ENCODE measurements at places on chromosomes 3 and 15.
A peak's percentile ranks its signal among the peaks of the same experiment; 100 is the strongest.

GRCh38 chr3:128486205-128486628, 6.8 kb downstream of the GATA2 start:
- DNase-seq, result no peak

DNA sequence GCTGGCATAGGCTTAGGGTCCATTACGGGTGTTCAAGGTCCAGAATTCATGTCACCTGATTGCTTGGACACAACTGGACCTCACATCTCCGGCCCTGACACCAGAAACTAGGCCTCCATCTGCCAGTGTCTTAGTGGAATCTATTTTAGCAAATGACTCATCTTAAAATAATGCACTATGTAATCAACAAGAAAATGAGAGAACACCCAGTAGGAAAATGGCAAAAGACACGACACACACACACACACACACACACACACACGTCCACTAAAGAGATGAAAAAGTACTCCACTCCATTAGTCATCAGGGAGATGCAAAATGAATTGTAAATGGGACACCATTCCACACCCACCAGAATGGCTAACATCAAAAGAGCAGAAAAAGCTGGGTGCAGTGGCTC, 11.2 kb downstream of the APBA2 start:
- no peak for DNase-seq

GRCh38 chr15:101020451-101020850, 101.3 kb downstream of the LRRK1 start:
- DNase-seq, result no peak

- DNase-seq, result no peak
Observed at GRCh38 chr3:32392536-32393302, 1.1 kb downstream of the CMTM7 start.

GRCh38 chr3:185332026-185332735, 30.8 kb upstream of the MAP3K13 start:
- DNase-seq, result no peak

- DNase-seq, result no peak
Observed at GRCh38 chr3:165549665-165550064, 287.6 kb downstream of the BCHE start.

DNA sequence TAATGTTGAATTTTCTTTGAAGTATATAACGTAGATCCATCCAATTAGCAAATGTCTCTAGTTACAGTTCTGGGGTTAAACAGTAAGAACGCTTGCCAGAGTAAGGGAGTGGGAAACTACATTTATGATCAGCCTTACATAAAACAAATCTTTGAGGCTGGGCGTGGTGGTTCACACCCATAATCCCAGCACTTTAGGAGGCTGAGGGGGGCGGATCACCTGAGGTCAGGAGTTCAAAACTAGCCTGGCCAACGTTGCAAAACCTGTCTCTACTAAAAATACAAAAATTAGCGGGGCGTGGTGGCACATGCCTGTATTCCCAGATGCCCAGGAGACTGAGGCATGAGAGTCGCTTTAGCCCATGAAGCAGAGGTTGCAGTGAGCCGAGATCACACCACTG, 50.1 kb upstream of the GATM start:
- DNase-seq, result no peak

DNA sequence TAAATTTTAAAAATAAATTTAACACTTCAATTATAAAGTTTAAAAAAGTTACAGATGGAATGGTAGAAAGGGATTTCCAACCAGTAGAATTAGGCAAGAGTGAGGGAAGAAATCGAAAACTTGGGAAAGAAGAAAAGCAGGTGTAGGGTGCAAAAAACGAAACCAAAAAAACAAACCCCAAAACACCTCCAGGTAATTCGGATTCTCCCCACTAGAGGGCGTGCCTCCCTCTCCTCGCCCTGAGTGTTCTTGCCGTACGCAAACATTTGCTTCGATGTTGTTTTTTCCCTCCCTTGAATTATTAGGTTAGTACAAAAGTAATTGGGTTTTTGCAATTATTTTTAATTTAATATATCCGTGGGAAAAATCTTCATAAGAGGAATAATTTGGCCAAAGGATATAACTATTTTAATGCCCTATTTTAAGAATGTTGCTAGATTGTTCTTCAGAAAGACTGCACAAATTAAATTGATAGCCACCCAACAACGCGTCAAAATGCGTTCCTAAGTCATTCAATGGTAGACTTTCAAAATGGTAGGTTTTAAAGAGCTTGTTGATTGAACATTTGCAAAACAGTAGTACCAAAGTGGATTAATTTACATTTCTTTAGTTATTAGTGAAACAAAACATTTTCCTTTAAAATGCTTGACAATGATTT, 63.7 kb downstream of the SLC30A4 start:
- DNase-seq, result no peak

DNA sequence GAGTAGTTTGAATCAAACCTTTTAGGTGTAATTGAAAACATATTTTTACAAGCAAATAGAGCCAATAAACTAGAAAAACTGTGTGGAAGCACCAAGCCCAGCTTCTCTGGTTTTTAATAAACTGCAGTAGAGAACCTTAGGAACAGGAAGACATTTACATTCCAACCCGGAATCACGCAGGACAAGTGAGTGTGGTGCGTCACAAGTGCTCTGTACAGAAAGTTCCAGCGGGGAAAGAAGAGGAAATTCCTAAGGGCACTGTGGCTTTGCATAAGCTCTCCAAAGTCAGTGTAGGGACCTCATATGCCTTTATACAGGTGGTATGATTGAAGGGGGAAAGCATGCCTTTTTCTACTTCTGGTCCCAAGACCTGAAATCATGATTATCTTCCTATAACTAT, 21.6 kb downstream of the COL8A1 start:
- DNase-seq, result no peak

GRCh38 chr3:44682182-44682896, 30.1 kb upstream of the ZNF502 start:
- DNase-seq, result no peak

- no peak for DNase-seq
Observed at GRCh38 chr3:116517308-116517707, 72.0 kb upstream of the LSAMP start.

- DNase-seq, result peak; percentile 27
Observed at GRCh38 chr3:177830411-177830849, 633.1 kb upstream of the TBL1XR1 start.

- no peak for DNase-seq
Observed at GRCh38 chr3:192246847-192247559, 480.3 kb downstream of the FGF12 start.

DNA sequence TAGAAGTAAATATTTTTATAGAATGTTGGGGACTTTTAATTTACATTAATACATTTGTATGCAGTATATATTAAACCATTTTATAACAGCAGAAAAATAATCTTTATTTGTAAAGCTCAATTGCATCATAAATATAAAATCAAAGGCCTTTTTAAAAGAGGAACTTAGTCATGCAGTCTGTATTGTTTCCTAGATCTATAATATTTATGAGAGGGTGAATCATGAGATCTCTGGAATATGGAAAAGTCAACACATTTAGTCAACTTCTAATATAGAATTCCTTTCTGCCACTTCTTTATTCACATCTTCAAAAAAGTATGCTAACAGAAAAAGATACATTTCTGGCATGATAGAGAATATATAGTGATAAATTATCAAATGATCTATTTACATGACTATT, 410.3 kb upstream of the ZNF385D start:
- no peak for DNase-seq

DNA sequence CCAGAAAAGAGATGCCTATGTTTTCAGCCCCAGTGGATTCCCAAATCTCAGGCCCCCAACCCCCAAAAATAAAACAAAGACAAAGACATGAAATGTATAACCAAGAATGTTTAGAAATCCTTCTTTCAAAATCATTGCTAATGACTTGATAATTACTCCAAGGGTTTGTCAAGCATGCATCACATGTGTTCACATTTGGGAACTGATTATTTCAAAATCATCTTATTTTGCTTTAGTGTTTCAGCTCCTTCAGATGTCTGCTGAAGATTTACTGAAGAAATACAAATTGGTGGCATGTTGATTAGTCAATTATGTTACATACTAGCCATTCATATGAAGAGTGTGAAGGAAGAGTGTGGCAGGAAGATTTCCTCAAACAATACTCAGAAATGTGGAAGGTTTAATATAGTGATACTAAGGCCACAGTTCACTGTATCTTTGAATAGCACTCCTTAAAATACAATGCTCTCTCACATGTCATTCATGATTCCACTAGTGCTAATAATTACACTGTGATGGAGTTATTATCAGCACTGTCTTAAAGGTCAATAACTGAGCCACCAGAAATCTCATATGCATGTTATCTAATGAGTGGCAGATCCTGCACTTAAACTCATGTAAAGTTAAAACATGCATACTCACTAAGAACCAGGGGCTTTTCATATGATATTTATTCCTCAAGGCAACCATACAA, 134.5 kb upstream of the TGFBR2 start:
- no peak for DNase-seq

DNA sequence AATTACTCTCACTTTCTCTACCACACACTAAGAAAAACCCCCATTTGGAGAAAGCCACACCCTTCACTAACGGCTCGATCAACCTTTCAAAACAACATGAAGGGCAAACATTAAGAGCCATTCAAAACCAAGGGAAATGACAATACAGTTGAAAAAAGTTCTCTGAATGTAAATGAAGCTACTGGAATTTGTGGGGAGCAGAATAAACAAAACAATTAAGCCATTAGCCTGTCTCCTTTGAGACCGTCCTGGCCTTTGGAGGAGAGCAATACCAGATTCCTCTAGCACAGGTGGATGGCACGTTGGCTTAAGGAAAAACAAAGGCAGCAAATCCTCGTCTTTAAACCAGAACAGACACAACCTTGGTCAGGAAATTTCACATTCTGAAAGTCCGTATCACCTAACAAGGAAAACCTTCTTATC, 18.7 kb downstream of the MYO1E start:
- no peak for DNase-seq
